ENCODE measurements at places on chromosomes 2 and 18.

DNA sequence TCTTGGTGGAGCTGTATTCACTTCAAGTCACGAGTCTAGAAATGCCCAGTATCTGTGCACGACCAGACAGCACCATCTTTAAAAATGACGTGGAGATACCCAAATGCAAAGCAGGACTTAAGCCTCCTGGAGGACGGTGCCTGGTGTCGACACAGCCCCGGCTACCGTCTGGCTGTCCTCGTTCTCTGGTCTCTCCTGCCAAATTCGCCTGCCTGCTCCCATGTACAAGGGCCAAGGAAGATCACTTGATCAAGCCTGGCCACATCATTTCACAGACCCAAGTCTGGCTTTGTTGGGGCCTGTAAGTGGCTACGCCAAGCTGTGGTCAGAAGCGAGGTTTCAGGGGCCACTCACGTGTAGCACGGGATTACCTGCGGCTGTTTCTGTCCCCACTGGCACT lies 9.4 kb downstream of the ODC1 start:
- DNase-seq, result no peak

GRCh38 chr2:46921676-46922448 lies 6.3 kb upstream of the MCFD2 start:
- DNase-seq, result no peak

- DNase-seq, result no peak
Observed at GRCh38 chr2:71629771-71630453, 176.6 kb downstream of the DYSF start.

DNA sequence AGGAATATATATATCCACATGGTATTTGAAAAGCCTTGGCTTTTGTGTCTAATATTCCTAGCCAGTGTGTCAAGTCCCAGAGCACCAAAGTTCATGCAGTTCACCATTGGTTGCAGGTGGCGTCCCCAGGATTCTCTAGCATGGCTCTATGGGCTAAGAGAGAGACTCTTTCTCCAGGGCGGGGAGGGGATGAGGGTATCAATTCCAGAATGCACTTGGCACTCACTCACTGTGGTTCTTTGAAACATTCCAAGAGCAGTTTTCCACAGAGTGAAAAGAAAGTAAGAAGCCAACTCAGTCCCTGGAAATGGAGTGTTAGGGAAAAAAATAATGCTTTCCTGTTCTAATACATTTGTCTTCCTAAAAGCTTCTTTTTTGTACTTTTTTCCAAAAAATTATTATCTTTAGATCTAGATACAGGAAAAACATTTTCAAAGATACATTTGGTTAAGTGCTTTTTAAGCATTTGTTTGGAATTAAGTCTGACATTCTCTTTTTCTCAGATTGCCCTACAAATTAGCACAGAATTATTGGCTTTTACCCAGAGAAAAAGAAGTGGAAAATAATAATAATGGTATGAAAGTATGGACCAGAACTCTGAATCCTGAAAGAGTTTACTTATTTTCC lies 239.9 kb downstream of the PAX3 start:
- DNase-seq, result no peak

DNA sequence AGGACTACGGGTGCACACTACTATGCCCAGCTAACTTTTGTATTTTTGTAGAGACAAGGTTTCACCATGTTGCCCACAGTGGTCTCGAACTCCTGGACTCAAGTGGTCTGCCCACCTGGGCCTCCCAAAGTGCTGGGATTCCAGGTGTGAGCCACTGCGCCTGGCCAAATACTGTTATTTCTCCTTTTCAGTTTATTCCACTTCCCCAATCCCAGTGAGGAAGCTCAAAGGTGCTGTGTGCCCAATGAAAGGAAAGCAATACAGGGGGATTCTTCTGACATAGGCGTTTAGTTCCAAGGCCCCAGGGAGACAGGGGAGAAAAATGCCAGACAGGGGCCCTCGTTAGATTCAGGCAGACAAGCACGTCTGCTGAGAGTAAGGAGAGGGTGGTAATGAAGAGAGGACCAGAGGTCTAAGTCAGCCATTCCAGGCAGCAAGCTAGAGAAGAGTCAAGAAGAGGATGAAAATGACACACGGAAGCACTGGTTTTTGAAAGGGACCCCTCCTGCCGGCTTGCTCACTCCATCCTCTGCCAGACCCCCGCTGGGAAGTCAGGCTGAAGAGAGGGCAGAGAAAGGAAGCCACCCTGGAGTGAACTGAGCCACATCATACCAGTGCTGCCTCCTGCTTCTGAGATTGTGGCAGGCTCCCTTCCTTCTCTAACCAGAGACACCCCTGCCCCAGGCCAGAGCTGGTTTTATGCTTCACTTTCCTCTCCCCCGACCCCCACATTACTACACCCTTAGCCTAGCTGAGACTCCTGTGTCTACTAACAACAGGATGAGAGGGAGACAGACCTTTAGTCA lies 6.7 kb downstream of the INO80C start:
- no peak for DNase-seq

DNA sequence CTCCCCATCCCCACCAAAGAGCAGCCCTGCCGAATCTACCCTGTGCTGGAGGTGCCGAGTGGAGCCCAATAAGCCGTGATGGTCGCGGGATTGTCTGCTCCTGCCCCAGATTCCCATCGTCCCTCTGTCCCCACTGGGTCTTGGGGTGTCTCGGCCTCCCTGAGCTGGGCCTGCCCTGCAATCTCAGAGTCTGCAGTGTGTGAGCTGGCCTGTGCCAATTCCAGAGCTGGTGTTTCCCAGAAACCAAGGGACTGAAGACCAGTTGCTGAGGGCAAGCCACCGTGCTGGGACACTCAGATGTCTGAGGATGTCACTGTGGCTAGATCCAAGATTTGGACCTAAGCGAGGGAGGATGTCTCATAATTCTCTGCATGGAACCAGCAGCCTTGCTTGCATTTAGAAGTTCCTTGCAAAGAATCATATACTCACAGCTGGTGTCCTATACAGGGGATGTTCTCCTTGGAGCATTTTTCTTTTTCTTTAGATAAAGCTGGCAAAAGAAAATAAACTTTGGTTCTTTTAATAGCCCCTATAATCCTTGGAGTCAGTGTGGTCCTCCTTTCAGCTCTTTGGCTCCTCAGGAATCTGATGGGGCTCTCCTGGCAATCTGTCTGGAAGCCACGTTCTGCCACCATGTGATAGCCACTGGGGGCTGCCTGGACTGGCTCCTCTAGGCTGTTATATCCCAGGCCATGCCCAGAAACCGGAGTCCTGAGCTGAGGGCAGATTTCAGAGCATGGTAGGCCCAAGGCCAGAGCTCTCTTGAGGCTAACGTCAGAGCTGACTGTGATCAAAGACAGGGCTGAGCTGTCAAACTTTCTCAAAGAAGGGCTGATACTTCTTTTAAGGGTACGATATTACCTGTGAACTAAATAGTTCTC lies 140.1 kb upstream of the HAAO start:
- DNase-seq, result peak; percentile 39

GRCh38 chr2:54482715-54483114 lies 26.6 kb downstream of the SPTBN1 start:
- DNase-seq, result no peak

DNA sequence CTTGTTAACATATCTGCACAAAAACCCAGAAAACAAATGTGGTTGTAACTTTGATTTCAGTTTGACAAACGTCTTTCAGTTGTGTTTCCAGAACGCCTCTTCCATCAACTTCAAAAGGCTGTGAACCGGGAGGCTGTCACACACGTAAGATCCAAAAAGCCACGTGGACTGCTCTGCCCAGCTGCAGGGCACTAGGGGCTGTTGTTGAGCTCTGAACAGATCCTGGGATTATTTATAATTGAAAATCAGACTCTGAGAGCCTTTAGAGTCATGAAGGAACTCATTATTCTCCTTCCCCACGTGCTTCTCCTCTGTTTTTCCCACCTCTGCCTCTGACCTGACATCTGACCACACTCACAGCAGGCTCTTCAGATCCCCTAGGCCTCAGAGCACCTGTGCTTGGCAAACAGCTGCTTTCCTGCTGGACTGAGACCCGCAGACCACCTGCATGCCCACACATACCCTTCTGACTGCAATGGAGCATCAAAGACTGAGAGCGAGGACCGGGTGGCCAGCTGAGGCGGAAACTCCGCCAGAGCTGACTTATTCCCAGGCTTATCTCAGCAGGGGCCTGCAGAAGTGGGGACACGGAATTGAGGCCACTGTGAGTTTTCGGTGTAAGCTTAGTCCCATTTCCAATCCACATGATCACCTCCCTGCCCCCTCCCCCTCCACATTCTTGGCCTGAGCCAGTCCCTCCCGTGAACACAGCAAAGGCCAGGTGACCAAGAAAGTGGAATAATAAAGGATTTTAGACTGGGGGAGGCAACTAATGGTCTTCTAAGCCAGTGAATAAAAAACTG lies 114.8 kb downstream of the ATL2 start:
- no peak for DNase-seq

GRCh38 chr2:108403494-108403893 lies 25.7 kb downstream of the SULT1C4 start:
- no peak for DNase-seq

DNA sequence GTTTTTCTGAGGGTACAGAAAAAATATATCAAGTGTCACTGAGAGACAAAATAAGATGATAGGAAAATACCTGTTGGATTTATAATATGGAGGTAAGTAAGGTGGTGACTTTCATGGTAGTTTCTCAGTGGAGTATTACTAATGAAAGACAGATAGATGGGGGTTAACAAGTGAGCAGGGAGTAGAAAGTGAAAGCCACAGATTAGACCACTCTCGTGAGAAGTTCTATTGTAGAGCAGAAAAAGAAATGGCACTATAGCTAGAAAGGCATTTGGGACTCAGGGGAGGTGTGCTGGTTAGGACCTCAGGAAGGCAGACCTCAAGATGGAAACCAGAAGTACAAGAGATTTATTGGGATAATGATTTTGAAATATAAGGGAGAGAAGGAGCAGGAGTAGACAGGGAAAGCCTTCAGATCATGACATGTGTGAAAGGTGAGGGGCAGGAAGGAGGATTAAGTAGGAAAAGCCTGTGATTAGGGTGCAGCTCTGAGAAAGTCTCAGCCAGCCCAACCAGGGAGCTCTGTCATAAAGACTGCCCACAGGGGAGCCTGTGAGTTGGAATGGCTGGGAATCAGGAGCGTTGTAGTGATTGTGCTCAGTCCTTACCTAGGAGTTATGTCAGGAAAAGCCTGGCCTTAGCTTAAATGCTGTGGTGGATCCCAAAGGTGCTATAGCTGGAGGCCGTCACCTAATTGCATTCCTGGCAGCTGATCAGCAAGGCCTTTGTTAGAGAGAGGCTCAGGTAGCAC lies 198.1 kb downstream of the IKZF2 start:
- DNase-seq, result no peak

GRCh38 chr18:45250479-45250878 lies 364.8 kb upstream of the SLC14A2 start:
- DNase-seq, result no peak

GRCh38 chr18:75775121-75775520 lies 347.6 kb upstream of the SMIM21 start:
- no peak for DNase-seq

DNA sequence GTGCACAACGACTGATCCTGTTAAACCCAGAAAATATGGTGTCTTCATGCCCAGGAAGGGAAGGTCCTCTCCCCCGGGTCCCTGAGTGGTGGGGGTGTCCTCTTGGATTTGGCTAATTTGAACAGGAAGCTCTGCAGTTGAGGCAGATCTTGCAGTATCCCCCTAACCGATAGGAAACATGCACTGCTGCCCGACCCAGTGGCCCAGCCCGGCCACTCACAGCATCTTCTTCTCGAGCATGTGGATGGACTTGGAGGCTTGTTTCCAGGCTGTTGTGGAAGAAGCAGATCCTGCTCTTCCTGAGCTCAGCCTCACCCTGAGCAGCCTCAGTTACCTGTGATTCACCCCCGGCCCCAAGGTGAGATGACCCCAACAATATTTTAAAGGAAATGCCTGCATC lies 46.4 kb upstream of the ASB1 start:
- DNase-seq, result no peak

DNA sequence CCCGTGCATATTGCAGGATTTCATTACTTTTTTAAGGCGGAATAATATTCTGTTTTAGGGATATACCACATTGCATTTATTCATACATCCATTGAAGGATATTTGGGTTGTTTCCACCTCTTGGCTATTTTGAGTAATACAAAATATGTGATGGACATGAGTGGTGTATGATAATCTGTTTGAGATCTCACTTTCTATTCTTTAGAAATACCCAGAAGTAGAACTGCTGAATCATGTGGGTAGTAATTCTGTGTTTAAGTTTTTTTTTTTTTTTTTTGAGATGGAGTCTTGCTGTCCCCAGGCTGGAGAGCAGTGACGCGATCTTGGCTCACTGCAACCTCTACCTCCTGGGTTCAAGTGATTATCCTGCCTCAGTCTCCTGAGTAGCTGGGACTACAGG lies 201.4 kb downstream of the NYAP2 start:
- DNase-seq, result no peak

- DNase-seq, result no peak
Observed at GRCh38 chr2:239612133-239612532, 211.3 kb upstream of the HDAC4 start.

- DNase-seq, result no peak
Observed at GRCh38 chr2:189337656-189338055, 103.6 kb upstream of the WDR75 start.

DNA sequence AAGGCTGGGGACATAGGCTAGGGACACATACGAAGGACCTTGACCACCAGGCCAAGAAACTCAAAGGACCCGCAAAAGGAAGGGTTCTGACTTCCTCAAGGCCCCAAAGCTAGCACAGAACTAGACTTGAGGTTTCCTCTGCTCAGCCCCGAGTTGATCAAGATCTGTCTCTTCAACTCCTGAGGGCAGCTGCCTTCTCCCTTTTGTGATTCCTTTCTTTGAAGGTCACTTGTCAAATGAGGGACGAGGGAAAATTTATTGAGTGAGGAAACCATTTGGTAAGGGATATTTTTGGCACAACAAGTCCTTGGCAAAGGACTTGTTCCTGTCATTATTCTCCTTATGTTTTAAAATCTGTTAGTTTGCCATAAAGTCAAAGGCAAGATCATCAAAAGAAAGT lies 12.3 kb upstream of the ROCK2 start:
- DNase-seq, result peak; percentile 16

DNA sequence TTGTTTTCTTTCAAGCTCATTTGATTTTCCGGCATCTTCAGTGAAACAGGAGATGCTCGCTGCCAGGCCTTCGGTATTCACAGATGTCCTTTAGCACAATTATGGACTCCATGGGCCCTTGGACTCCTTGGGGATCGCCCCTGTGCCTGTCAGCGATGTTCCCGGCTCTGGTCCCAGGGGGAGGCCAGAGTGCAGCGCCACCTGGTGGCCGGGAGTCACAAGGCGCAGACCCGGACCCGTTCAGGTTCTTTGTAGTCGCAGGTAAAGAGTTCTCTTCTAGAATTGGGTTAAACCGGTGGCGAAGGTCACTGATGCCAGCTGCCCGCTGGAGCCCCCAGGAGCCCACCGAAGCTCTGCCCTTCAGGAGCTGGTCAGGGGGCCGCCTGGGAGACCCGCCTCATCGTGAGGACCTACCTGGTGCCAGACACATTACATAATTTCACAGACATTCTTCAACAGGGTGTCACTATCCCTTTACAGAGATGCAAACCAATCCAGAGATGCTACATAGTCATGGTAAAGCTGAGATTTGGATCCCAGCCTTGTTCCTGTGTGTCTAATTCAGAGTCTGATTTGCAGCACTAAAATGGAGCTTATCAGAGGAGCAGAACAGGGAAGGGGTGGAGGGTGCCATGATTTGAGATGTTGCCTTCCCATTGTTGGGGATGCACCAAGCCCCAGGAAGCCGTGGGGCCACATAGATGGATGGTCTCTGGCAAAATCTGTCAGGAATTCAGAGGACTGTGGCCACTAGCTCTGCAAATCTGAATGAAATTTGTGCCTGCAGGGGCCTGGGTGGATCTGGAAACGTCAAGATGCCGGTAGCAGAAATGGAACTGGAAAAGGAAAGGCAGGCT lies 6.0 kb upstream of the INPP5D start:
- peak; percentile 77 for DNase-seq

- DNase-seq, result no peak
Observed at GRCh38 chr2:133992454-133992853, 261.4 kb upstream of the MGAT5 start.

GRCh38 chr18:57131101-57131500 lies 15.8 kb upstream of the BOD1L2 start:
- no peak for DNase-seq
